ENCODE measurements at places on chromosomes 5 and 9.

- no peak for DNase-seq
Observed at GRCh38 chr5:2091921-2092320, 209.2 kb upstream of the IRX4 start.

DNA sequence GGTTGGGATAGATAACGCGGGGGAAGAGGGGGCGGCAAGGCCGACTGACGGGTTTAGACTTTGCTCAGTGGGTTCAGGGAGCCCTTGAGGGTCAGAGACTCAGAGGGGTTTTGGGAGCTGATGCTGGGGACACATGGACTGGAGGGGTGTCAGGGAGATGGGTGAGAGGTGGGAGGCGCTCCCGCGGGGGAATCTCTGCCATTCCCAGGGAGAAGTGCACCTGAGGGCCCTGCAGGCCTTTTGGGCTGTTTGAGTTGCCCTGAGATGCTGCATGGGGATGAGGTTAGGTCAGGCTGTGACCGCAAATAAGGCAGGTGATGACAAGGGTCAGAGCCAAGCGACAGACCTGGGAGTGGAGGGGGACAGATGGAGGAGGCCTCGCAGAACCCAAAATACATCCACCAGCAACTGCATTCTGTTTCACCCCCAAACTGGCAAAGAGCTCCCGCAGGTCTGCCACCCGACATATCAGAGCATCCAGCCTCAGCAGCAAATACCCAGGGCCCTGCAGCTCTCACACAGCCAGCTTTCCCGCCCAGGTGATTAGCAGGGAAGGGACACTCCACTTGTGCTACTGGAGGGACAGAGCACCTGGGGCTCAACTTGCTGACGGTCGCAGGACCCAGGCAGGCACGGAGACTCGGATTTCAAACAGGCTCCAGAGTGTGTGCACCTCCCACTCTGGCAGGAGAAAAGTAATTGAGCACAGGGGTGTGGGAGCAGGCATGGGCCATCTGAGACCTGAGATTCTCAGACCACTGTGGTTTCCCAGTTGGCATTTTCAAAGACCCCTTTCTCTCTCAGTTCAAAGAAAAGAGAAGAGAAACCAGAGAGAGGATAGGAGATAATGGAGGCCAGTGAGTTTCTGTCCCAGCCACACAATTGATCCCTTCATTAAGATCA is 26.4 kb downstream of the TMOD1 start:
- DNase-seq = no peak

GRCh38 chr5:21685522-21685921 is 1167.6 kb downstream of the CDH12 start:
- no peak for DNase-seq

- no peak for DNase-seq
Observed at GRCh38 chr5:53557386-53557785, 3.1 kb upstream of the NDUFS4 start.

- no peak for DNase-seq
Observed at GRCh38 chr5:33167541-33167940, 273.2 kb upstream of the TARS1 start.

- DNase-seq = no peak
Observed at GRCh38 chr5:74007193-74007592, 381.2 kb downstream of the ARHGEF28 start.
